Stimulated activated CD4-positive, alpha-beta T cell treated with anti-CD3 and anti-CD28 coated beads, Interleukin-12 subunit alpha, Interleukin-12 subunit beta, amount 100 ng/mL, for 4 hours (primary cell): ENCODE measurements at places on chromosomes 2 and 18.

GRCh38 chr2:25692143-25692542 lies 18.8 kb upstream of the DTNB start:
- no peak for DNase-seq

DNA sequence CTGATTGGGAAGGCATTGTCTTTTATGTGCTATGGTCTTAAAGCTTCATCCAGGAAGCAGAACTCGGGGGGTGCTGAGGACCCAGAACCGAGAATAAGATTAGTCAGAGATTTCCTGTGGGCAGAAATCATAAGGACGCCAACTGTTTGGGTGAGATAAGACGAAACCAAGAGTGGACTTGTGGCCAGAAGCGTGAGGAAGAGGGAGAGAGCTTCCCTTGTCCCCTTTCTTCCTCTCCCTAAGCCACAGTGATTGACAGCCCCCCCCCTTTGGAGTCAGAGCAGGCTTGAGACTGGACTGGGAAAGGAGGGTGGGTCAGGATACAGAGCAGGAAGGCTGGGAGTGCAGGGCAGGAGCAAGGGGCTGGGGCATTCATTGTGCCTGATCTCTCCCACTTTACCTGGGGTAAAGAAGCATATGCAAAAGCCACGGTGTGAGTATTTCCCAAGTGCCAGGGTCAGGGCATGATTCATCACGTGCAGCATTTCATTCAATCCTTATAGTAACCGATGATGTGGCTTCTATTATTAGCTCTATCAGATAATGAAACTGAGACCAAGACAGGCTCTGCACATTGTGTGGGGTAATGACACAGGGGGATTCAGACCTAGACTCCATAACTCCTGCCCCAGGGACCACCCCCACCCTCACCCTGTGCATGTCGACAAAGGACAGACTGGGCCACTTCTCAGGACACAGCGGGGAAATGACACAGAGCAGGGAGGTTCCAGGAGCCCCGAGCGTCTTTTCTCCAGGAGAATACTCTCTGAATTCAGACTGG lies 3.0 kb upstream of the IL1RN start:
- no peak for DNase-seq

GRCh38 chr2:115635430-115635829 lies 1193.0 kb downstream of the DPP10 start:
- no peak for DNase-seq

DNA sequence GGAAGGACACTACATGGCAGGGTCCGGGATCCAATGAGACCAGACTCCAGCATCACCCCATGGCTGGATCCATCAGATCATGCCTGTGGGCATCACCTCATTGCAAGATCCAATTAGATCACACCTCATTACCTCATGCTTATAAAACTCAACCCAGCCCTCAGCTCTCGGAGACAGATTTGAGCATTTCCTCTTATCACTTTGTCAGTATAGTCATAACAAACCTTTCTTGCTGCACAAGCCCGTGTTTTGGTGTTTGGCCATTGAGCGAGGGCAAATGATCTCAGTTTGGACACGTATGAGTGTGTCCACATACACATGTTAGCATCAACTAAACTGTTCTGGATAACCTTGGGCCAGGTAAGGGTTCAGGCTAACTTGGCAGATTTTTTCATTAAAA lies 58.8 kb downstream of the CCDC195 start:
- DNase-seq, result no peak

GRCh38 chr2:177397481-177398289 lies 5.1 kb downstream of the AGPS start:
- DNase-seq, result no peak

DNA sequence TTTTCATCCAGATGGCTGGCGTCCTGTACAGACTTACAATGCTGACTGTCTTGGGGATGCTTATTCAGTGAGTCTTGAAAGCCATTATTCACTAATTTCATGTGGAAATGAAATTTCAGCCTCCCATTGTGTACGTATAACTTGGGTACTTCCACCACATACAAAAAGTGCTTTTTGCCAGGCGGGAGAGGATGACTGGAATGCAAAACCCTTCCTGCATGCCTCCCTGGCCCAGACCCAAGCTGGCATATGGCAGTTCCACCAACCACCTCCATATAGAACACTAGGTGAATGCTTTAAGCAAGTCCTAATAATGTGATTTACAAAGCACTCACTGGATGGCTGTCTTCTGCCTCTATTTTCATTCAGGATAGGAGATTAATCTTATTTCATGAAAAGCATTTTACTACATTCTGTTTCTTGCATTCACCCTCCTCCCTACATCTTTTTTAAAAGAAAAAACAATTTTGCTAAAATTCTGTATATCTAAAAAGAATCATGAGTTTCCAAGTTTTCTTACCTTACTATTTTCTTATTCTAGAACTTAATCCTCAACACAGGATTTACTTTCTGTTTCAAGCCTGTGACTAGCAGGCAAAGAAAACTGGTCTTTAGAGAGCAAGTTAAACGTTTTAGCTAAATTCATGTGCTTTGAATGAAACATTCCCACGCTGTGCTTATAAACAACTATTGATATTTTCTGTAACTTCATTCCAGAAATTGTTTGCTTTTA lies 327.6 kb downstream of the NCKAP5 start:
- DNase-seq, result no peak

DNA sequence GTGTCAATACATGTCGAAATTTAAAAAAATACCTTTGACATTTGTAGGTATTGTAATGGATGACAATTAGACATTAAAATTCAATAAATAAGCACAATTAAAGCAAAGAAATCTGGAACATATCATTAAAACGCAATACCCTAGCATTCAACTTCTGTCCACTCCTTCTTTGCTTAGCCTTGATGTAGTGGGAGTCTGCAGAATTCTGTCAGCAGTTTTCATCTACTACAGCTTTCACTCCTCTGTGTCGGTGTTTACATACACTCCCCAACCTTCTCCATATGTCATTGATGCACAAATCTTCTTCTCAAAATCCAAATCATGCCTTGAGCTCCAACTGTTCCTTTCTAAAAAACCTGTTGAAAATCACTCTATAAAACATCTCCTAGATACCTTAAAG lies 1380.6 kb downstream of the DSC3 start:
- DNase-seq, result no peak

DNA sequence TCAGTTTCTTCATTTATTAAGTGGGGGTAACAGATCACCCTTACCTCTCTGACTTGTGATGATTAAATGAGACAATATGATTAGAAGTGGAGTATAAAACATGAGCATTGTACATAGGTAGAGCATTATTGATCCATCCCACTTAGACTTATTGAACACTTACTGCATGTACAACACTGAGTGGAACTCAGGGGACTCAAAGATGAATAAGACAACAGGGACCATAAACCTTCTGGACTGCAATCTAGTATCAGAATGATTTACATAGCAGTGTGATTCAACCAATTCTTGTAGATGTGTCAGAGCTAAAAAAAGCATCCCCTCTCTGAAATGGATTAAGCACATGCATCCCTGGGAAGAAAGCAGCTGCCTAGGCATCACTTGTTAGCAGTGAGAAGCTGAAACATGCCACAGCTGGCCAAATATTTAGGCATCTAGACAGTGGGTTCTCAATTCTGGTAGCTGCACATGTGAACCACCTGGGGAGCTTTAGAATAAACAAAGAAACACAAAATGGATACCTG lies 111.5 kb downstream of the CYRIA start:
- no peak for DNase-seq

DNA sequence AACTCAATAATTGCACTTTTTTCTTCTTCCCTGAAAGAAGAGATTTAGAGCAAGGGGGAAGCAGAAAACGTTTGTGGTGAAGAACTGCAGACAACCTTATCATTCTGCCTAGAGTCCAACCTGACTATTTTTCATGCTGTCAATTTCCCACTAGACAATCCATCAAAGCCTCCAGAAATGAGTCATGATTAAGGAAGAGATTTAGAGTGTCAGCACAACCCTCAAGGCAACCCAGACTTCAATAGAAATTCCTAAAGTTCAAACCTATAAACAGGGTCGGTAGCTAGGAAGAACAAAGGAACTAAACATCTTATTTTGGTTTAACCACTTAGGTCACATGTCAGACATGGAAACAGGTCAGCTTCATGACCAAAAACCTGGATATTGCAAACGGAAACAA lies 86.9 kb downstream of the SLC25A12 start:
- no peak for DNase-seq

DNA sequence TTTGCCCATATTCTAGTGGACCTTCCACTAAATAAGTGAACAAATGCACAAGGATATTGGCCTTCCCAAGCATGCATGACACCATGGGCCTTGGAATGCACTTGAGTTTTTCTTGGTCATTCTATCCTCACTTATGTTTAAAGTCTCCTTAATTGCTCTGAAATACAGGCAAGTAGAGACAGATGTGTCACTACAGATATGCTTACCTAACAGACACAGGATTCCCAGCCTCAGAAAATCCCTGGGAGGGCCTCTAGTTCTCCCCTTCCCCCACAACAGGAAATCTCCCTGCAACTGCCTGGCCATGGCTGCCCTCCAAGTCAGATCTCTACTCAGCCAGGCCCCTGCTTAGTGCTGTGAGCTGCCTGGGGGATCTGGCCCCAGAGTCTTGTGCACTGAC lies 445.2 kb downstream of the IRS1 start:
- DNase-seq, result no peak

DNA sequence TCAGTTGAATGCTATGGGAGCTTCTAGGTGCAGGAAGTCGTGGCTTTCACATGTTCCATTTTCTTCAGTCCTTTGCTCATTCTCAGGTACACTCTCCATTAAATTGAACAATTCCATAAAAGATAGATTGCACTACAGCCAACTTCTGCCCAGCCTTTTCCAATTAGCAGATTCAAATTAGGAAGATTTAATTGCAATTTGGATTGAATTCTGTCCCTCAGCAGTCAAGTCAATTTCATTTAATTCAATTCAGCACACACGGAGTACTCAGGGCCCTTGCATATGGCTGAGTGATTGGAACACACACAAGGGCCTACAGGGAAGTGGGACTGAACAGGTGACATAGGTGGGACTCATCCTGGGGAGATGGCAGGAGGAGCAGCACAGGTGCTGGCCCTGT lies 220.4 kb downstream of the LOXHD1 start:
- DNase-seq, result no peak

- DNase-seq, result no peak
Measured at GRCh38 chr2:31474296-31474695, 59.8 kb upstream of the XDH start.

DNA sequence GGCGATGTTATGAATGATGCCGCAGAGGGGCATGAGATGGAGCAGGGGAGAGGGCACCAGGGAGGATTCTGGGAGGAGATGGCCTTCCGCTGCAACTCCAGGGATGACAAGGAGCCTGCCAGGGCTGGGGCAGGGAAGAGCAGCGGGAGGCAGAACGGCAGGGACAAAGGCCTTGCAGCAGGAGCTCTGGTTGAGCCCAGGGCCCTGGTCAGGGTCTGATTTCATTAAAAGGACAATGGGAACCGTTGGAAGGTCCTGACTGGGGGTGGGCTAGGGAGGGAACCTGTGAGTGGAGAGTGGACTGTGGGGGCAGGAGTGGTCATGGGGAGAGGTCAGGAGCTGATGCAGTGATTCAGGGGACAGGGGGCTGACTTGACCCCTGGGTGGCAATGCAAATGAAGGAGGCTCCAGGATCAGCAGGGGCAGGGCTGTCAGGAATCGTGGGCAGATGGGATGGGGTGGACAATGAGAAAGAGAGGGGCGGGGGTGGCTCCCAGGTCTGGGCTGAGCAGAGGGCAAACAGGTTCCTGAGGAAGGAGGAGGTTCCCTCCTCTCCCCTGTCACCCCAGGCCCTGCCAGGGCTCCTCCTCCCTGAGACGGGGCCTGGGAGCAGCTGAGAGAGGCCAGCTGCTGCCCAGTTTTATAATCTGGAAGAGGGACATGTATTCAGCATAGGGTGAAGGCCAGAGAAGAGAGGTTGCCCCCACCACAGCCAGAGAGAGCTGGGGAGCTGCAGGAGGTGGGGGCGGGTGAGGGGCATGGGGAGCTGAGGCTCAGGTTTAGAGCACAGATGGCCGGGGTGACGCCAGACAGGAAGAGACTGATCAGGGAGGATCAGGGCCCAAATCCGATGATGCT lies 7.3 kb upstream of the DUSP2 start:
- no peak for DNase-seq

- DNase-seq, result no peak
Measured at GRCh38 chr2:18703555-18703954, 114.2 kb upstream of the NT5C1B start.

GRCh38 chr2:86700690-86701089 lies 19.4 kb upstream of the RMND5A start:
- no peak for DNase-seq

DNA sequence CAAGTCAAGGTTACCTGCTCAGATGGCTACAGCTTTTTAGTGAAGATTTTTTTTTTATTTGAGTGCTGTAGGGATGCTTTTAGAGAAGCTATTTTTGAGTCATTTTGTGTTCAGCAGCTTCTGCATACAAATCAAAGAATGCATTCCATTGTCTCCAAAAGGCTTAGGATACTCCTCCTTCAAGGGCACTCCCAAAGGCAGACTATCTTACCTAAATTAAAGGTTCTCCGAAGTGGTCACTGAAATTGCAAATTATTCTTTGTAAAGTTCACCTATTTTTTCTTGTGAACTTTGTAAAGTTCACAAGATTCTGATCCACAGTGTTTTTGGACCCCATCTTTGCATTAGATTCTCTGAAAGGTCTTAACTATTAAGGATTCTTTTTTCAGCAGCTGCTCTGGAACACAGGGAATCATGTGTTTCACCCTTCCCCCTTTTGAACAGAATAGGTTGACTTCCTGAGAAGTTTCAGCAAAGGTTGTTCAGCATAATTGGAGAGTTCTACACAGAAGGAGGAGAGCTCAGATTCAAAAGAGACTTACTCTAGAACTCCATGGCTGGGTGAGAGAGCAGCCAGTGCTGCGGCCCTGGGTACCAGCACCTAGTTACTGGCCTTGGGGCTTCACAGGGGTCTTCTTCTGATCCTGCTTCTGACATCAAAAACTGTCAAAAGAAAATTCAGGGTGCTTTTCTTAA lies 14.5 kb downstream of the CLIP4 start:
- DNase-seq, result no peak

- no peak for DNase-seq
Measured at GRCh38 chr18:67199993-67200617, 316.4 kb downstream of the DSEL start.

DNA sequence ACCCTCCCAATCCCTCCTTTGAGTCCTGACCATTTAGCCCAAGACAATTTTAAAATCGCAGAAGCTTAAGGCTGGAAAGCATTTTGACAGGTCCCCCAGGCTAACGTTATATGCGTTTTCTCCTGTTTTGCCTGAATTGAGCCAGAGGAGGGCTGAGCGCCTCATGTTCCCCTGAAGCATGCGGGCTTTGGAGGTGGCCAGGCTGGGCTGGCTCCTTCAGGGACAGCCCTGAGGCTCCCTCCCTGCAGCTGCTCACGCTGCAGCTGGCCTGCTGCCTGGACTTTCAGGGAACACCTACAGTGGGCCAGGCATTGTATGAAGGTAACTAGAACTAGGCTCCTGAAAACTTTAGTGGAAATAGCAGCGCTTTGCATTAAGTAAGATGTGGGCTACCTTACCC lies 179.2 kb downstream of the ACKR3 start:
- no peak for DNase-seq
